ENCODE measurements at places on chromosomes 11 and 22.

GRCh38 chr11:44604171-44604581 is 38.7 kb downstream of the CD82 start:
- DNase-seq, result no peak

- no peak for DNase-seq
Measured at GRCh38 chr11:117711331-117711730, 85.7 kb downstream of the DSCAML1 start.

GRCh38 chr11:375065-376025 is 6.0 kb downstream of the B4GALNT4 start:
- DNase-seq, result no peak

- DNase-seq, result no peak
Measured at GRCh38 chr11:19510468-19510867, 202.2 kb upstream of the NAV2 start.

DNA sequence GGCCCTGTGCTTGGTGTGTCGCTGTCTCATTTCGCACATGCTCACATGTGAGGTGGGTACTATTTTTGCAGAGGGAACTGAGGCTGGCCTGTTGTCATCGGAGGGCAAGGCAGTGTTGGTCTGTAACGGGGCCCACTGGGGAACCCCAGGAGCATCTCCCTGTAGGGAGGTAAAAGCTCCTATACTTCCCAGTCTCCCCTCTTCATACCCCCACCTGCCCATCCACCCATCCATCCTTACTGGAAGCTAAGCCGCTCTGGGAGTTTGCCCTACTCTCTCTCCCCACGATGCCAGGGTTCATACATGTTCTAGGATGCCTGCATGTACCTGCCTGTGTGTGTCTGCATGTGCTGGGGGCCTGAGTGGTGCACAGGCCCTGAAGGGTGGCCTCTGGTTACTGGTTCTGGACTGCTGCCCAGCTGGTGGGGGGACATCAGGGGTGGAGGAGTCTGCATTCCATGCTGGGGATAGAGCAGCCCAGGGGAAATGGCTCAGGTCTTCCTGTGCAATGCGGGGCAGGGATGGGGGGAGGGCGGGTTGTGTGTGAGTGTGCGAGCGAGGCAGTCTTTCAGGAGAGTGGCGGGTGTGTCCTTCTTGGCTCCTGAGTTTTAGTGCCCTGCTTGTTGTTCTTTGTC is 77.7 kb downstream of the PKNOX2 start:
- no peak for DNase-seq

- DNase-seq, result peak; percentile 10
Measured at GRCh38 chr11:114353443-114353842, 46.9 kb downstream of the C11orf71 start.

DNA sequence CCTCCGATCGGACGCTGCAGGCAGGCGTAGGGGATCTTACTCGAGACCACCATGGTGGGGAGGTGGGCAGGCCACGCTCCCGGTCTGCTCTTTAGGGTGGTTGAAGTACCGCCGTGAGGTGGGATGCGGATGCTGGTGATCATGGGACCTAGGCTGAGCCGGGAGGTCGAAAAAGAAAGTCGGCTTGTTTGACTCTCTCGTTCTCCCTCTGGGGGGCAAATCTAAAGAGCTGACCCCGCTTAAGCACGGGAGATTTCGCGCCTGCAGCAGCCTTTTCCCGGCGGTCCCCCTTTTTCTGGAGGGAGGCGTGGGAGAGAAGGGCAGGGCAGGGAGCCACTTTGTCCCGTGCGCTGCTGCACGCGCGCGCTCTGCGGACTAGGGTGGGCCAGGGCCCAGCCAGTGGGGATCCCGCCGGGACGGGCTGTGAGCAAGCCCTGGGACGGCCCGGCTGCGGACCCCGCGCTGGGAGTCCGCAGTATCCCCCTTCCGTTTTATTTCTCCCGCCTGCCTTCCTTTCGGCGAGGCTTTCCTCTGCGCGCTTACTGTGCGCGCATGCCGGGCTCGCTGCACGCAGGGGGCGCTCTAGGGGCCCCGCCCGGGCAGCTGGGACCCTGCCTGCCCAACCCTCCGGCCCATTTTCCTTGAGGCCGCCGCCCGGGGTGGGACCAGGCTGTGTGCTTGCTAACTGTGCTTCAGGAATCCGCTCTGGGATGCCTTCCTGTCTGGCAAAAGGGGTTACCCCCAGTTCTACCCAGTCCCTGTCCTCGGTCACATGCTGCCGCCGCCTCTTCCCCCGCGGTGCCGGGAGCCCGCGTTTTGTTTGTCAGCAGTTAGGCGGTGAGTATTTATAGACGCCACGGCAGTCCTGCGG is 81.0 kb downstream of the PRR5L start:
- DNase-seq, result peak; percentile 81

DNA sequence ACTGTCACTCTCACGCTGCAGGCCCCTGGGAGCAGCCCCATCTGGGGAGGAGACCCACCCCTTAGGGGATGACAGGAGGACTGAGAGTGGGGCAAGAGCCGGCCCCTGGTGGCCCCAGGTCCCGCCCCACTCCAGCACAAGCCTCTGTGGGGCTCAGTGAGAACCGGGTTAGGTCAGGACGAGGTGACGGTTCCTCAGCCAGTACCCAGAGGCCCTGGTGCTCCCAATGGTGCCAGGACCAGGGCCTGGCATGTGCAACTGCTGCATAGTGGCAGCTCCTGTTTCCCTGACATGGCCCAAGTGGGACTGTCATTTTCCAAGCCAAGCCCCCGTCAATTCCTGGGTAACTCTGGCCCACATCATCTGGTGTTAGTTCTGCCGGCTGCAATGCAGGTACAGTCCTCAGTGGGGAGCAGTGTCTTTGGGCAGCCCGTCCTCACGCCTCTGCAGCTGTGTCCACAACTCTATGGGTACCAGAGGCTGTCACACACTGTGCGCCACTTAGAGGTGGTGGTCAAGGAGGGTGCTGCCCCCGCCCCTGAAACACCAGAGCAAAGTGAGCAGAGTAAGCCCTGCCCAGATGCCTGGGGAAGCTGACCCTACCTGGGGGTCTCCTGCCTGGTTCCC is 15.9 kb downstream of the CHID1 start:
- DNase-seq, result no peak

DNA sequence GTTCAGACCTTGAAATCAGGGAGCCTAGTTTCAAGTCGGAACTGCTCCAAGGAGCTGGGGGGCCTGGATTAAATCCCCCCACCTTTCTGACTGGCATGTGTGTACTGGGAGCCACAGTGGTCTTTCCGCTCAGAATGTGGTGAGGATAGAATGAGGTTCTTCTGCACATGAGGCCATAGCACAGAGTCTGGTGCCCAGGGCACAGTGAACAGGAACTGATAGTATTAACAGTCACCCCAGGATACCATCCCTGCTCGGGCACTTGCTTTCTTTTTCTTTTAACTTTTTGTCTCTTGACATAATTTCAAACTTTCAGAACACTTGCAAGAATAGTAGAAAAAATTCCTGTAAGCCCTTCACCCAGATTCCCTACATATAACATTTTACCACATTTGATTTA is 28.8 kb downstream of the LMO1 start:
- no peak for DNase-seq

DNA sequence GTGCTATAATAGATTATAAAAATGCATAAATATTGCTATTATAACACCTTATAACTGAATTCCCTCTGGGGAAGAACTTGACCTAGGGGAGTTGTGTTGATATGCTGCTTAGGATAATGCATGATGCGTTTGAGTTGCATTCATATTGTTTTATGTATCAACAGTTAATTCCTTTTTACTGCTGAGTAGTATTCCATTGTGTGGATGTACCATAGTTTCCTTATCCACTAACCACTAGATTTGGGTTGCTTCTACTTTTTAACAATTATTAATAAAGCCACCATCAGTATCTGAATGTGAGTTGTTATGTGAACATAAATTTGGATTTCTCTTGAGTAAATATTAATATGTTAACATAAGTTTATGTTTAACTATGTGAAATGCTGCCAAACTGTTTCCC is 19.7 kb upstream of the LRRC4C start:
- no peak for DNase-seq

DNA sequence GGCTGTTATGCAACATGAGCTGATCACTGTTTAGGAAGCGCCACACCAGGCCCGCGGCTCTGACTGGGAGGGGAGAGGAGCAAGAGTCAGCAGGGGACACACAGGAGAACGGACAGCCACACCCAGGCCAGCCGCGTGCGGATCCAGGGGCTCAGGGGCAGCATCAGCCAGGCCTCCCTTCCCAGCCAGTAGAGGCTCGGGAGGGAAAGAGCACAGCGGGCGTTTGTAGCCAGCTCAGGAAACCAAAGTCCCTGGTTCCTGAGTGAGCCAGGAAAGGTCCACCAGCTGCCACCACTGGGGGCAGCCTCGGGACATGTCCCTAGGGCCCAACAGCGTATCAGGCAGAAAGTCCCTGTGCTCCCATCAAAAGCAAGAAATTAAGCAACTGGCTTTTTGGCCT is 71.8 kb upstream of the PITPNB start:
- DNase-seq, result peak; percentile 49

- DNase-seq, result no peak
Measured at GRCh38 chr11:120869516-120870011, 154.3 kb upstream of the TBCEL start.

DNA sequence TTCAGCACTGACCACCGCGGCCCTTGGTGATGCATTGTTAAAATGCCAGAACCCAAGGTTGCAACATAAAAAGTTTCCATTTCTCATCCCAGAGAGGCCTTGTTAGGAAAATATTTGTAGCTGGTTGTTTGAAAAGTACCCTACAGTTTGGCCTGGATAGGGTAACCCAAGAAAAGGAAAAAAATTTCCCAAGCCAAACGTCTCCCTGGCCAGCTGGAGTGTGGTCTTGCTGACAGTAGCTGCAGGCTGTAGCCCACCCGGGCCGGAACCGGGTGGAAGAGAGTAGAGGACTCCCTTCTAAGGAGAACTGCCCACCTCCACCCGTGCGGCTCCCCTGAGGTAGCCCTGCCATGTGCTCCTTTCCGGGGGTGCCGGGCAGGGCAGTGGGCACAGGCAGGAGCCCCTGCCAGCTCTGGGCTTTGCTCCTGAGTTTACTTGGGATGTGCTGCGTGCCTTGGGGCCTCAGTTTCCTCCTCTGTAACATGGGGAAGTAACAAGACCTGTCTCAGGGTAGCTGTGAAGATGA is 38.5 kb downstream of the IGHMBP2 start:
- DNase-seq, result no peak

DNA sequence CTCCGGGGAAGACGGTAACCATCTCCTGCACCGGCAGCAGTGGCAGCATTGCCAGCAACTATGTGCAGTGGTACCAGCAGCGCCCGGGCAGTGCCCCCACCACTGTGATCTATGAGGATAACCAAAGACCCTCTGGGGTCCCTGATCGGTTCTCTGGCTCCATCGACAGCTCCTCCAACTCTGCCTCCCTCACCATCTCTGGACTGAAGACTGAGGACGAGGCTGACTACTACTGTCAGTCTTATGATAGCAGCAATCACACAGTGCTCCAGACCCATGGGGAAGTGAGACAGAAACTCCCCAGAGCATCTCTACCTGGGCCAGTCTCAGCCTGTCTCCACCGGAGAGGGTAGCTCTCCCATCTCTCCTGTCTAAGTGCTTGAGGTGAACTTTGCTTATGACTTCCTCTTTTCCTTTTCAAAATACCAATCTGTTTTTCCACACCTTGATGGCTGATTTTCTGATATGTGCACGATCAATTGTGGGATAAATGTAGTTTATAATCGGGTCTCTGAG is 48.5 kb upstream of the VPREB1 start:
- no peak for DNase-seq

DNA sequence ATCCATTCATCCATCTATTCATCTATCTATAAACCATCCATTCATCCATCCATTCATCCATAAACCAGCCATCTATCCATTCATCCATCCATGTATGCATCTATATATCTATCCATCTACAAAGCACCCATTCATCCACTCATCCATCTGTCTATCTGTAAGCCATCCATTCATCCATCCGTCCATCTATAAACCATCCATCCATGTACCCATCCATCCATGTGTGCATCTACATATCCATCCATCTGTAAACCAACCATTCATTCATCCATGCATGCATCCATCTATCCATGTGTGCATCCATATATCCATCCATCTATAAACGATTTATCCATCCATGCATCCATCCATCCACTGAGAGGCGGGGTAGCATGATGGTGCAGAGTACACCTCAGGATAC is 58.4 kb downstream of the MPPED1 start:
- DNase-seq, result peak; percentile 62

DNA sequence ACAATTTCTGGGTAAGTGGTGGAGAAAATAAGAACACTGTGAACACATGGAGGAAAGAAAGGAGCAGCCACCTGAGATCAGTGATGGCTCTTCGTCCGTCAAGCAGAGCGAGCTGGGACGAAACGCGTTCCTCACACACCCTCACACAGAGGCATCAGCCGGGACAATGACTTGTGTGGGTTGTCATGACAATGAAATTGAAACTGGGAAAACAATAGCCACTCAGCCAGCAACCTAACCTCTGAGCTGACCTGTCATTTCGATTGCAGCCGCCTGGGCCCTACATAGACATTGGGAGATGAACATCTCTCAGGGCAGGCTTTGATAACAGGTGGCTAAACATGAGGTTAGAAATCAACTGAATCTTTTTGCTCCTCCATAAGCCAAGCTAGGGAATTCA is 51.3 kb downstream of the TRIM29 start:
- DNase-seq, result peak; percentile 72

DNA sequence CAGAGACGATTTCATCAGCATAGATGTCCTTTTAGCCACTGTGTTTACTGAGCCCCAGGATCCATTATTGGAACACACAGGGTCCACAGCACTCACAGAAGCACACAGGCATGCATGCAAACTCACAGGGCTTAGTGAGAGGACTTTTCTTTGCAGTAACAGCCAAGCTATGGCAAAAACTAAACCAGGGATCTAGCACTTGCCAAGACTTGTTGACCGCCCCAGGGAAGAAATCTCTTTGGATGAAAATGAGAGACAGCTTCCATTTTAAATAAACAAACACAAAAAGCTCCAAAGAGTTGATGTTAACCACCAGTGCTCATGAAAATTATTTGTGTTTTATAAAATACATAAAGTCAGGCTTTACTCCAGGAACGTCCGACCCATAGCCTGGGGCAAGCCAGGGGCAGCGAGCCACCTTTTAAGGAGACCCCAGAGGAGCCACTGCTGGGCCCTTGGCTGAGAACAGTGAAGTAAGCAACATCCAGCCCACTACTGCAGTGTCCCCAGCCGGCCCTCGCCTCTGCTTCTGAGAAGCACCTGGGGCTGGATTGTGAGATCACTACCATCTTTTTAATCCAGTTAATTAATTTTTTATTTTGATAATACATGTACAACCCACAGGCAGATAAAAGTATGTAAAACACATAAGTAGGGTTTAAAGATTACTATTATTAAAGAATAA is 22.0 kb upstream of the TFIP11 start:
- DNase-seq, result peak; percentile 43

DNA sequence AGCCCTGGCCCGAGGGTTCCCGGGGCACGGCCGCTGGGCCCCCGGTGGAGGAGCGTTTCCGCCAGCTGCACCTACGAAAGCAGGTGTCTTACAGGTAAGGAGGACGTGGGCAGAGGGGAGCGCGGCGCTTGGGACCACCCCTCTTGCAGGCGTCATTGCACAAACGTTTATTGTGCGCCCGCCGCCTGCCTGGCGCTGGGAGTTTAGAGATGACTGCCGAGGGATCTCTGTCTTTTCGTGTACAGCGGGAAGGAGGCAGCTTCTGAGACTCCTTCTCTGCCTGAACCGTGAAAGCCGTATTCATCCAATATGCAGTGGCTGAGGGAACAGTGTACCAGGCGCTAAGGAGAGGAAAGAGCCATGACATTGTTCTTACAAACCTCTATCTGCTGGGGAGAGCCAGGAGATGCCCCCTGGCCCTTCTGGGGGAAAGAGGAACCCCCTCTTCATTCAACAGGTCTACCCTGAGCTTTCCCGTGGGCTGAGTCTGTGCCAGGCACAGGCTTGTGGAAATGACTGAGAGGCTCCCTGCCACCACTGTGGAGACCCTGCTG is 13.8 kb upstream of the DGKZ start:
- peak; percentile 56 for DNase-seq

- no peak for DNase-seq
Measured at GRCh38 chr11:70176940-70177689, 26.0 kb upstream of the FADD start.
